ENCODE measurements at places on chromosomes 3 and 15.

- no peak for DNase-seq
These were observed 47.6 kb upstream of the SEC61A1 start for GRCh38 chr3:128004661-128005060.

GRCh38 chr15:41967506-41968206 is 4.7 kb downstream of the EHD4 start:
- no peak for DNase-seq

DNA sequence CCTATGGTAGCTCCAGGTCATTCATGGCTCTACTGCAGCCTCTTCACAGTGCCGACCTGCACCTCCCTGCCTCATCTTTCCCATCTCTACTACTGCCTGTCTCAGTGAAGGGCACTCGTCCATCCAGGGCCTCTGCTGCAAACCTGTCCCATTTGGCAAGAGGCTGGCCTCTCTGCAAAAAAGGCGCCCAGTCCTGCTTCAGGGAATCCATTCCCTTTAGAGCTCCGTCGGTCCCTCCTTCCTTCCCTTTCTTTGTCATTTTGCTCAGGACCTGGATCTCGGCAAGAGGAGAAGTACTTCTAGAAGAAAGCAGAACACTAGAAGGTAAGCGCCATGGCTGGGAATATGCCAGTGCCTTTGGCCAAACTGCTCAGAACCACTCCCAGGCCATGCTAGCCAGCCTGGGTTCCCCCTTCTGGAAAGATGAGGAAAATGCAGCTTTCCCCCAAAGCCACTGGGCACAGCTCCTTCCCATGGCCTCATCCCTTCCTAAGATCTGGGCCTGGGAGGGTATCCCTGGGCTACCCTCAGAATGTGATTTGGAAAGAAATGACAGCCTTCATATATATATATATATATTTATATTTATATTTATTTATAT is 6.4 kb upstream of the ISL2 start:
- DNase-seq, result peak; percentile 79

DNA sequence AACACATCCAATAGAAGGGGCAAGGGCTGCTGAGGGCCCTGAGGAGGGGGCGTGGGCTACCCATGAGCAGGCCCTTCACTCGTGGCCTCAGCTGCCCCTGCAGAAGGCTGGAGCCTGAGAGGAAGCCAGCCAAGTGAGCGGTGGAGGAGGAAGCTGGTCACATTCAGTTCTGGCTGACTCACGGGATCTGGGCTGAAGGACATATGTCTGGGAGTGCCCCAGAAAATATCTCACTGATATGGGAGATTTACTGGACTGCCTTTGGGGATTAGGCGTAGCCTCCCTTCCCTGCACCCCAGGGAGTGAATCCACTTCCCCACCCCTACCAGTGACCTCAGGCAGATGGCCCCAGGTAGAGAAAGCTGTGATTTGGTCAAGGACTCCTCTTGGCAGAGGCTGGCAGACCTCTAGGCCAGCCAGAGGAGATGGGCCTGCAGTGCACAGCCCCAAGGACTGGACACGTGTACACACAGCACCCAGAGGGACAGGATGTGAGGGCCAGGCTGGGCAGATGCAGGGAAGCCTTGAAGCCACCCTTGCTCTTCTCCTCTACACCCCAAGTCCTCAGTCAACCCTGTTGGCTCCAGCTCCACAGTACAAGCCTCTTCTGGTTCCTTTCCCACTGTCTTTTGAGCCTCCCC is 14.2 kb upstream of the ANKDD1A start:
- DNase-seq, result no peak

GRCh38 chr15:59221511-59222505 is 15.2 kb downstream of the LDHAL6B start:
- DNase-seq, result no peak

DNA sequence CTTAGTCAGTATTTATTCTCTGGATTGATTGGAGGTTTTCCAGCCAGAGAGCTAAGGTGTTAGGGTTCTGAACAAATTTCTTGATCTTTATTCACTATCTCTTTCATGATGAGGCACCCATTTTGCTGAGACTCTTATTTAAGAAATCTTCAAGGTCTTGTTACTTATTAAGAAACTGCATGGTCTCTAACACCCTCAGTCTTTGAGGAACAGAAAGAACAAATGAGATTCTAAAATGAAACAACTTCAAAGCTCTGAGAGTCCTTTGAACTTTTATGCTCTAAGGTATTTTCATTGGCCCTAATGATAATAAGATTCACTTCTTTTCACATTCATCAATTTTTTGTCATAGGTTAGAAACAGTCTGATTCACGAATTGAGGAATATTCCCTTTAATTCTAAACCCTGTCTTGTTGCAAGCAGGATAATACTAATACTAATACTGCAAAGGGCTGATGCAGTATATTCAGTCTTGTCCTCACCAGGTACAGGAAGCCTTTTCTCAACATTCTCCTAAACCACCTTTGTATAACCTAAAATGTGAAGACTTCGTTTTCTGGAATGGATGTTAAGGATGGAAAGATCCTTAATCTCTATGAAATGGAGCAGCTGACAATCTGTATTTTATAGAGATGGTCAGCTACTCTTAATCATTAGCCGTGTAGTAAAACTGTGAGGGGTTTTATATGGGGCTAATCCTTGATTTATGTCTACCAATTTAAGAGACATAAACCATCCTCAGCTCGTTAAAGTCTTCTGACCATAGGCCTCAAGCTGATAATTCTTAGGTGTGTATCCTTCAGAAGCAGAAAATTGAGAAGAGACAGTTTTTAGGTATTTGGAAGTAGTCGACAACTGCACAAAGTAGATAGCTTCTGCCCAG is 198.3 kb downstream of the OTOL1 start:
- DNase-seq, result no peak

GRCh38 chr3:88725440-88726165 is 381.8 kb upstream of the EPHA3 start:
- no peak for DNase-seq

GRCh38 chr3:23704298-23704697 is 101.5 kb upstream of the UBE2E1 start:
- DNase-seq, result no peak

DNA sequence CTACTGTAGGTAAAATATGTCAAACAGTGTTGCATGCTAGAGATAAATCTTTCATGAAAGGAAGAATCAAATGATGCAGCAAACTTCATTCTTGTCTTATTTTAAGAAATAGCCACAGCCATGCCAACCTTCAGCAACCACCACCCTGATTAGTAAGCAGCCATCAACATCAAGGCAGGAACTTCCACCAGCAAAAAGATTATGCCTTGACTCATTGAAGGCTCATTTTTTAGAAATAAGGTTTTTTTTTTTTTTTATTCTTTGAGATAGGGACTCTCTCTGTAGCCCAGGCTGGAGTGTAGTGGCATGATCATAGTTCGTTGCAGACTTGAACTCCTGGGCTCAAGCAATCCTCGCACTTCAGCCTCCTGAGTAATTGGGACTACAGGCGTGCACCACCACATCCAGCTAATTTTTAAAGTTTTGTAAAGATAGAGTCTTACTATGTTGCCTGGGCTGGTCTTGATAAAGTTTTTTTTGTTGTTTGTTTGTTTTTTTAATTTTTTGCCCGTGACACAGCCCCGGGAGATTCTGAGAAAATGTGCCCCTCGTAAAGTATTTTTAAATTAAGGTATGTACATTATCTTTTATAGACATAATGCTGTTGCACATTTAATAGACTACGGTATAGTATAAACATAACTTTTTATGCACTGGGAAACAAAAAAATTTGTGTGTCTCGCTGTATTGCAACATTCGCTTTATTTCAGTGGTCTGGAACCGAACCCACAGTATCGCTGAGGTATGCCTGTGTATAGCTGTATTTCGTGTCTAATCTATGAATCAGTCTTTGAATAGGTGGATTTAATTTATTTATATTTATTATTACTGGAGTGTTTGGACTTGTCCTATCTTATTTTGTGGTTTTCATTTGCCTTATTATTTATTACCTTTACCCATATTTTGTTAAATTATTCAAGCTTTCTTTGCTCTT is 23.3 kb downstream of the SNRK start:
- no peak for DNase-seq

DNA sequence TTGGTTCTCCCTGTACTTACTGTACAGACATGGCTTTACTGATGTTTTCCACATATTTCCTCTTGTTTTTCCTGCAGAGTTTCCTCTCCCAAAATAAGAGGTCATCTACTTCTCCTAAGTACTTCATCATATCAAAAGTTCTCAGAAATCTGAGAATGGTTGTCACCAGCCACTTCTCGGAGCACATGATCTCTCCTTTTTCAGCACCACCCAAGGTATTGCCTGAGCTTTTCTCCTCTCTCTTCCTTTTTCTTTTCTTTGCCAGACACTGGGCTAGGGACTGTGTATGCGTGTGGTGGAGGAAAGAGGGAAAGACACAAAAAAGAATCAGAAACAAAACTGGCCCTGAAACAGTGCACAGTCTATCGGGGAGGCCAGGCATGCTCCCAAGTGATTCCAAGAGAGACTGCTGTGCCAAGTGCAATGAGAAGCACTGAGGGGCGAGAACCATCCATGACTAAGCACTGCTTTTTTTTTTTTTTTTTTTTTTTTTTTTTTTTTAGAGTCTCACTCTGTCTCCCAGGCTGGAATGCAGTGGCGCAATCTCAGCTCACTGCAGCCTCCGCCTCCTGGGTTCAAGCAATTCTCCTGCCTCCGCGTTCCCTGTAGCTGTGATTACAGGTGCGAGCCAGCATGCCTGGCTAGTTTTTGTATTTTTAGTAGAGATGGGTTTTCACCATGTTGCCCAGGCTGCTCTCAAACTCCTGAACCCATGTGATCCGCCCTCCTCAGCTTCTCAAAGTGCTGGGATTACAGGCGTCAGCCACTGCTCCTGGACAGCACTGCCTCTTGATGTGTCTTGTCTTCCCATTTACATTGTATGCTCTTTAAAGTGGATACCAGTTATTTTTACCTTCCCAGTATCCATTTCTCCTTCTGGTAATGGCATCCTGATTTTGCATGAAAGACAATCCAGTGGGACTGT is 194.0 kb upstream of the FEZF2 start:
- no peak for DNase-seq
